ENCODE measurements at places on chromosomes 2 and 18. TPM values are rescaled to one million over a fixed set of nuclear protein-coding genes. Genes with fewer than 3 reads are reported as not detected.

DNA sequence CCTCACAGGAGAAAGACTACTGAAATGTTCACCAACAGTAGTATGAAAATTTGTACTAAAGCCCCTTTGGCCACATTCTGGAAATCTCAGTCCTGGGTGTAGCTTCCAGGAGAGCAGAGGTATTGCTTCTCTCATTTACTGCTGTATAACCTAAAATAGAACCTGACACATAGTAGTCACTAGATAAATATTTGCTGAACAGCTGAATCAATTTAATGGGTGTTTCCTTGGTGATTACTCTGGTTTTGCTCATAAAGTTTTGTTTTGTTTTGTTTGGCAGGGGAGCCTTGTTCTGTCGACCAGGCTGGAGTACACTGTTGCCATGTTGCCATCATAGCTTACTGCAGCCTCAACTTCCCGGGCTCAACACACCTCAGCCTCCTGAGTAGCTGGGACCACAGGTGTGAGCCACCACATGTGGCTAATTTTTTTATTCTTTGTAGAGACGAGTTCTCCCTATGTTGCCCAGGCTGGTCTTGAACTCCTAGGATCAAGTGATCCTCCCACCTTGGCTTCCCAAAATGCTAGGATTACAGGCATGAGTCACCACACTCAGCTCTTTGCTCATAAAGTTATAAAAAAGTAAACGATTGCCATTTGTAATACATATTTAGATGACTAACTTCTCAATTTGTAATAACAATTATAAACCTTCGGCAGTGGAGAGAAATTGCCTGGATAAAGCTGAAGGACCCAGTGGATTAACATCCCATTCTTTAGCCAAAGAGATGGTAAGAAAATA lies 11.5 kb upstream of the PARD3B start:
- no peak for DNase-seq

DNA sequence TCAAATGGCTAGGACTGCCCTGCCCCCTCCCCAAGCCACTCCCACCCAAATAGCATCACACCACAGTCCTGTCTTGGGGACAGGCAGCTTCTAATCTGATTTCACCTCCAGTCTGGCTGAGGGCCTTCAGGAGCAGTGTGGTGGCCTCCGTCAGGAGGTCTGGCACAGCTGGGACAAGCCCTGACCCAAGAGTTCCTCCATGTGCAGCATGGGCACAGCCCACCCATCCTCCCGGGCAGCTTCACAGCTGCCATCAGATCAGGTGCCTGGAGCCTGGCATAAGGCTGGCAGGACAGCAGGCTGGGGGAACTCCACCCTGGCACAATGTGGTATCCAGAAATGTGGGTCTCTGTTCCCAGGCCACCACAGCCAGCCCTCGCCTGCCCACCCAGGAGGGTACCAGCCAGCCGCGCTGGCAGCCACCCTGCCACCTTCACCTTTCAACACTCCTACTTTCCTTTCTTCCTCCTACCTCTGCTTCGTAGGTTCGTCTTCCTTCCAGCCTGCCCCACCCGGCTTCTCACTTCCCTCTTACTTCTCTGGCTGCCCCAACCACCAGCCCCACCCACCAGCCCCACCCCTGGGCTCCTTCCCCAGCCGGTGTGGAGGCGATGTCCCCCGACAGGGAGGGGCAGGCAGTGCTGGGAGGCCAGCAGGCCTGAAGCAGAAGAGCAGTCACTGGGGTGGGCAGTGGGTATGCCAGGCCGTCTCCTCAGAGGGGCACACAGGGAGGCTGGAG lies at the start of gene CAPG:
TSS of gene CAPG (minus strand) at position 522 of the 739 bp plus-strand sequence. CDS start 8,221 bp downstream, outside the sequence.
- peak; percentile 27 for DNase-seq

- no peak for DNase-seq
These were observed 164.8 kb upstream of the DOCK10 start for GRCh38 chr2:225207043-225207442.

DNA sequence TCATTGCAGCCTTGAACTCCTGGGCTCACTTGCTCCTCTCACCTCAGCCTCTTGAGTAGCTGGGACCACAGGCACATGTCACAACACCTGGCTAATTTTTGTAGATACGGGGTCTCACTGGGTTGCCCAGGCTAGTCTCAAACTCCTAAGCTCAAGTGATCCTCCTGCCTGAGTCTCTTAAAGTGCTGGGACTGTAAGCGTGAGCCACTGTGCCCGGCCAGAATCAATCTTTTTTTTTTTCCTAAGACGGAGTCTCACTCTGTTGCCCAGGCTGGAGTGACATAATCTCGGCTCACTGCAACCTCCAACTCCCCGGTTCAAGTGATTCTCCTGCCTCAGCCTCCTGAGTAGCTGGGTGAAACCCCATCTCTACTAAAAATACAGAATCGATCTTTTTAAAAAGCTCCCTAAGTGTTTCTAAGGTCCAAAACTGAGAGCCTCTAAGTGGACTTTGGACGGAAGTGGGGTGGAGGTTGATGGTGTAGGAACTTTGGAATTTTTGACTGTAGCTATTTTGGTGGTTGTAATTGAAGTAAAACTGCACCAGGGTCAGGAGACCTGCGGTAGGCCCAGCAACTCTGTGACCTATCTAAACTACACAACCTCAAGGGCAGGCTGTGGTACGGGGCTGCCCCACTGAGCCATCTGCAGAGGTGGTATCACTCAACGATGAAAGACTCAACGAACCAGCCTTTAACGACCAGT lies 82.9 kb downstream of the POLR1A start:
- DNase-seq, result no peak

- no peak for DNase-seq
These were observed 19.9 kb upstream of the ELAC1 start for GRCh38 chr18:50947899-50948298.

- no peak for DNase-seq
These were observed 106.9 kb upstream of the HDAC4 start for GRCh38 chr2:239507576-239508258.

DNA sequence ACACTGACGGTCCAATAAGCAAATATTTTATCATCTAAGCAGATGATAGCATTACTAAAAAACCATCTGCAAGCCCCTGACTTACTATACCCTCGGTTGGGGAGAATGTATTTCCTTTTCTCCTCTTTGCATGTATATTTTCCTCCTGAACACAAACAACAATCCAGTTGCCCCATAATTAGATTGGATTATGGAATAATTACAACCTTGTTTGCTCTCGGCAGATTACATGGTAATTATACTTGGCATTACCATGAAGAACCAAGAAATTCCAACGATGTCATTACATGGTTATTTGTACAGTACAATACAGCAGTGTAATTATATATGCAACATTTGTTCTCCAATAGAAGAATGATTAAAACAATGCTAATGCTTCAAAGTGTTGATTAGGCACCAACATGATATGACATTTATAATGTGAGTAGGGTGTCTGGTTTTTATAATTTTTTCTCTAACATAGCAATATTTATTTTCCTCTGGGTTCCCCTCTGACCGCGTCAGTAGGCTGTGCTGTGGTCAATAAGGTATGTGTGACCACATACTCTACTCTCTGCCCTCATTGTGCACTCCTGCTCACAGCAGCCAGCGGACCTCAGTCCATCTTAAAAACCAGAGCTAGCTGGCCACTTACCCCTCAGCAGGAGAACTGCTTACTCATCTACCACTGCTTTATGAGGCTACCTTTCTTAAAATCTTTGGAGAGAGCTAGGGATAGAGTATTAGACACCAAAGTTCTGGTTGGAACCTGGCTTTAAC lies 176.1 kb downstream of the INSIG2 start:
- DNase-seq, result no peak

DNA sequence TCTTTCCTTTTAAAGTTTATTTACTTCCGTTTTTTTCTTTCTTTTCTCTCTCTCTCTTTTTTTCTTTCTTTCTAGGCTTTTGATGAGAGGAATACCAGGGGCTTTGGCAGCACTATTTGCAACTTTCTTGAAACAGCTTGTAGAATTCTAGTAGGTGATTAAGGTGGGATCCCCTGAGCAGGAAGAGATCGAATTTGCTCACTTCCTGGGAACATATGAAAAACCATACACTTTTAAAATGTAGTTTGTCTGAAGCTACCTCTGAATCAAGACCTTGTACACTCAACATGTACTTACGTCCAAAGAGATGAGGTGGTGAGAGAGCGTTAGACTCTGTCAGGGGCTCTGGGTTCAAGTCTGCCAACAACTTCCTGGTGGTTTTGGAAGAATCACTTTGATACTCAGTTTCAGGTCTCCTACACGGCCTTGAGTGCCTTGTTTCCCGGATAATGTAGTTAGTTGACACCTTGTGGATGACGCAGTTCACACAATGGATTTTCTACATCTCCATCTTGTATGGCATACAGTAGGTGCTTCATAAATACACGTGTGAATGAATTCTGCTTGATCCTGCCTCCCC lies 229.1 kb downstream of the MYCN start:
- DNase-seq, result no peak

DNA sequence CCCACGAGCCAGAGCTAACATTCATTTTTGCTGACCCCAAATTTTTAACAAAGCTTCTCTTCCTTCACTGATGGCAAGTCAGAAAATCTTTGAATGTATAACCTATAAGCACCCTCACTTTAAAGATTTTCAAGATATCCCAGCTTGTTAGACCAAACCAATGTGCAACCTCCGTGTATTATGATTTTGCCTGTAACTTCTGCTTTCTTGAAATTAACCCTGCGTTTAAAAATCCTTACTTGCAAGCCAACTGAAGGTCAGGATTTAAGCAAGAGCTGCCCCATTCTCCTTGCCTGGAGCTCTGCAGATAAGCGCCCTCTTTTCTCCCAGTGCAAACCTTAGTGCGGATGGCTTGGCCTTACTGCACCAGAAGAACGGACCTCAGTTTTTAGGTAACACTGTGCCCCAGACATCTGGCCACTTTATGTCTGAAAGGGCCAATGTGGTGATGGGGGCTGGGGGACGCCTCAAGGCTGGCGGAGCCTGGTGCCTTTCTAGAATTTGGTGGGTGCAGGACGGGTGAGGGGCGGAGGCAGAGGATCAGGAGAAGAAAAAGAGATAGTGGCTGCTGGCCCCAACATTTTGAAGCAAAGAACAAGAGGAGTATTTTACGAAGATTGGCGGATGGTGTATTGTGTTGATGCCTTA lies 805 bp upstream of the TNFRSF11A start:
- DNase-seq, result no peak

DNA sequence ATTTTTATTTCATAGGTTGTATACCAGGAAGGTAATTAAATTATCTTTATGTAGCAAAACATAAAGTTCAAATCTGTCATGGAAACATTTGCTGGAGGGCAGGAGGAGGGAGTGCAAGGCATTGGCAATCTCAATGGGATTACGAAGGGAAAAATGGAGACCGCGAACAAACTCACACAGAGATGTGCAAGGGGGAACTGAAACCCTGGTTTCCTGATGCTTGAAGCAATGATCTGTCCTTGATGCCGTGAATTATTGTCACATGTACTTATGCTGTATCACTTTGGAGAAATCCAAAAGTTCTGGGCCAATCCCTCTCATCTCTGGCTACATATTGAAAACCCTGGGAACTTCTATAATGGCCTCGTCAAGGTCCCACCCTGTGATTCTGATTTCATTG lies 65.0 kb upstream of the MFF start:
- DNase-seq, result no peak

GRCh38 chr2:25082002-25082622 lies 40.2 kb downstream of the EFR3B start:
- DNase-seq, result no peak

DNA sequence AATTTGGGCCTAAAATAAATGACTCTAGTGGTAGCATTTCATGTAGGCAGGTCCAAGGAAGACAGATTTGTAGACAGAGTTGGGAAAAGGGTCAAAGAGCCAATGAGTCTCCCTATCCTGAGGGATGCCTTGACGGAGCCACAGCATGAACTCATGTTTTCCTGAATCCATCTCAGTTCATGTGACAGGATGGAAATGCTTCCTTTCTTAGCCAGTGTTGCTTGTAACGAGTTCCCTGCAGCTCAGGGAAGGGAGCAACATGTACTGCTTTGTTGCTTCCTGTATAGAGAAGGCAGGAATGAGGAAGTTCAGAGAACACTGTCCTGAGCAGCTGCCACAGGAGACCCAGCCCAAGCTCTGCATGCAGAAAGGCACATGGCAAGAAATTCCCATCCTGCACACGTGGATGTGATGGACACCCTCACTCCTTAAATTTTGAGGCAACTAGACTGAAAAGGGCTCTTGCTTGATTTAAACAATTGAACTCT lies 27.9 kb downstream of the TMEM17 start:
- DNase-seq, result no peak

GRCh38 chr18:8814206-8814605 lies 108.8 kb downstream of the MTCL1 start:
- no peak for DNase-seq

DNA sequence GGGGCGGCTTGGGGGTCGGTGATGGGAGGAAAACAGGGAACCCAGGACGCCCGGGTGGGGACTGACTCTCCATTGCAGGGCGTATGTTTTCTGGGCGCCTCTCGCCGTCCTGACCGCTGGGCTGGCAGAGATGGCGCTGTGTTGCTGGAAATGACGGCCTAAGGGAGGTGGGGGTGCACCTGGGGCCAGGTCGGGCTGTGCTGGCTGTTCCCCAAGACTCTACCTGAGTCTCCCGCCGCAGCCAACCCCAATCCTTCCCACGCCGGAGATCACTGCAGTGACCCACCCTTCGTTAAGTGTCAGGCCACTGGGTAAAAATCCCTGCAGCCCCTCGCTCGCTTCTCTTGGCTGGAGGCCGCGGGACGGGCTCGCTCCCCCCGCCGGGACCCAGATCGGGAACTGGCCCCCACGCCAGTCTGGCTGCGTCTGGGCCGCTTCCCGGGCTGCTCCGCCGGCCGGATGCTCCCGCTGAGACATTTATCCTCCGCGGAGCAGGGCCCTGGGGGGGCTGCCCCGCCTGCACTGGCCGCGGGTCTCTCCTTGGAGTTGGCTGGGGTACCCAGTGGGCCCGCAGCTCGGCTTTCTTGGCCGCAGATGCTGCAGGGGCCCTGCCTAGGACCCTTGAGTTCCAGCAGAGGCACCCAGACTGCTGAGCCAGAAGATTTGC lies 7.8 kb upstream of the ARMC9 start:
- no peak for DNase-seq

DNA sequence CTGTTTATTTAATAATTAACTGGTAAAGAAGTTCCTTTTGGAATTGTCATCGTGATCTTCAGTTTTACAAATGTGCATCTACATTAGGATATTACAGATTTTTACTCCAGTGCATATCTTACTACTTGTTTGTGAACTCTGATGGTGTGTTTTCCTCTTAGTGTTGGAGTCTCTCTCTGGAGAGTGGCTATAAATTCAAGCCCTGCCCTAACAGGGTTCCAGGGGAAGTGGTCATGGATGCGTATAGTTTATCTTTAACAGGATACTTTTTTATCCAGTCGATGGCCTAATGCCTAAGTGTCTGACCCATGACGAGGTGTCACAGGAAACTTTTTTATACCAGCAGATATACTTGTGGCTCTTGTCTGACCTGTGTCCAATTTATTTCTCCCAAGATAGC lies 75.4 kb downstream of the CHN1 start:
- DNase-seq, result no peak

RNF144A gene
- 40.1 TPM for total RNA-seq

LANCL1 gene
- 22.4 TPM for total RNA-seq

NEB gene
- 1.2 TPM for total RNA-seq

GALNT13 gene
- not detected for total RNA-seq

MC4R gene
- not detected for total RNA-seq

ZNF396 gene
- total RNA-seq, result 0.28 TPM

NCKAP5 gene
- total RNA-seq, result not detected

LCT gene
- total RNA-seq, result not detected

PPM1G gene
- total RNA-seq, result 30.4 TPM
